ENCODE measurements at places on chromosomes 6 and 20.

DNA sequence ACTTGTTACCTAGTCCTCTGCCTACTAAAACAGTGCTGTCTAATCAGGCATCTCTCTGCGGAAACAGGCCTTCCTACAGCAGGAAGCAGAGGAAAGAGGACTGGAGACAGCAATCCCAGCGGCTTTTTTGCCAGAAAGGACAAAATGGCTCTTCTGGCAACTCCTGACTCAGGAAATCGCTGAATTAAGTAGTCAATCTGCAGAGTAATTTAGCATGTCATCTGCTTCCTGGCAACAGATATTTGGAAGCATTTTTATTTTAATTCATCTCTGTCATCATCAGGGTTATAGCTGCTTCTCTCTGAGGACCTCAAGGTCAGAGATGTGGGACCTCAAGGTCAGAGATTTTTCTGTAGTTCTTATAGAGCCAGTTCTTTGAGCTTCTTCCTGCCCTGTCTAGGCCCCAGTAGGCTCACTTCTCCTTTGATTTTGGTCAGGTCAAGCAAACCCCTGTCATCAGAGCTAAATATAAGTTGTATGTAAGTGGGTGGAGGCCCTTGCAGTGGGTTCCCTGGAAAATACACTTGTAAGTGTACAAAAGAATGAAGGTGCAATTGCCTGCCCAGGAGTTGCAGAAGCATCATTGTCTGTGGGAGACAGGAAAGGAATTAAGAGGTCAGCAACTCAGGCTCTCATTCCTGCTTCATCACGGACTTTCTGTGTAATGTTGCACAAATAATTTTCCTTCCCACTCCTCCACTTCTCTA, 229.4 kb downstream of the ALDH8A1 start:
- no peak for DNase-seq

DNA sequence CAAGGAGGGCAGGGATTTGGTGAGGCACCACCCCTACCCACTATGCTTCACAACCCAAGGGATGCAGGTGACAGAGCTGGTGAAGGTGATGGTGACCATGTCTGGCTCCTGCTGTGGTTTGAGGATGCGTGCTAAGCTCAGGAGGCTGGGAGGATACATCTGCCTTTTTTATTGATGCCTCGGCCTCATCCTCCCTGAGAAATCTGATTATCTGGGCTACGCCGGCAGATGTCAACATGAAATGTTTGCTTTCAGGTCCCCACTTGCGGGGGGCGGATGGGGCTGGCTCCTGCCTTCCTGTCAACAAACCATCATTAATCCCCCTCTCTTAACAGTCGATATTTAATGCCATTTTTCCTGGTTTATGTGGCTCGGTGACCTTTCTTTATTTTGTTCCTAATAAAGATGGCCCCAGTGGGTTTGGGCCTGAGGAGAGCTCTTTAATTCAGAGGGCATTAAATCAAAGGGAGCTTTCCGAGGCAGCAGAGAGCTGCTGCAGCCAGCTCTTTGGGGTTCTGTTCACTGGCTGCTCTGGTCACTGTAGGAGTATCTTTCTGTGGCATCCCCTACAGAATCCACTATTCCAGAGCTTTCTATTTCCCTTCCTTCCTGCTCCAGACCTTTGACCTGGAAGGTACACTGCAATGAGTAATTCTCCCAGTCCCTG, 33.5 kb upstream of the LRFN2 start:
- no peak for DNase-seq

DNA sequence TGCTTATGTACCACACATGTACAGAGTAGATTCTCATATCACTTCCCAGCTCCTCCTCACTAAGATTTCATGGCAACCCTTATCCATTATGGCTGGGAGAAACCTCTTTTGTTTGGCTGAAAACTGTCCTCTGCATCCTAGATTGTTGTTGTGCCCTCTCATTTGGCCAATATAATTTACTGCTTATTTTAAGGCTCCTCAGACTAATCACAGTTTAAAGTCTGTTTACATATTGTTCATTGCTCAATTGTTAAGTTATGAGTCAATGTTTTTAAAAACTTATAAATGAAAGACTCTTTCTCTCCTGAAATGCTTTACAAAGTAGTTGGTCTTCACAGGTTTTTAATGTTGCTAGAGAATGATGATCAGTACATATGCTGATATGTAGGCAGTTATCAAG, 57.3 kb downstream of the FAM83B start:
- no peak for DNase-seq

- DNase-seq = no peak
These were observed 69.1 kb upstream of the ADTRP start for GRCh38 chr6:11847515-11848345.

- DNase-seq = no peak
These were observed 90.0 kb upstream of the BHLHE23 start for GRCh38 chr20:63096681-63097335.

DNA sequence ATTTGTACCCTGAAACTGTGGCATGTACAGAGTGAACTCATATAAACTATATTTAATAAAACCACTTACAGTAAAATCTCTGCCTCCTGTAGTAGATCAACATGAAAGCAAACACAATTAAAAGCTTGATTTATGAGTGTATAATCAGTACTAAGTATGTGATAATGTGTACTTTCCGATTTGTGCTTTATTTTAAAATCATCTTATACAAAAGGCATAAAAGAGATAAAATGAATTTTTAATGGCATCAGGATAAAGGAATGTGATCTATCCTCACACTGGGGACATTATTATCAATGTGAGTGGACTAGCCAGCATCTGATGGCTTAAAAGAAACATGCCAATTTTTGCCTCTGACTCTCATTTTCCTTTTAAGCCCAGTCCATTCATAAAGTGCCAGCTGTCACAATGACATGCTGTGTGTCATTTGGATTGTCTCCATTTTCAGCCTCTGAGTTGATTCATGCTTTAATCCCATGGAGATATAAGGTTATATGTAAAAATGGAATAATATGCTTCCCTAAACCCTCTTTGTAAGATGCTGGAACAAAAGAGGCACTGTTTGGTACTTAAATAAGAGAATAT, 831.6 kb upstream of the EYS start:
- no peak for DNase-seq

- DNase-seq = no peak
These were observed 18.3 kb downstream of the RAET1L start for GRCh38 chr6:150006961-150007464.

DNA sequence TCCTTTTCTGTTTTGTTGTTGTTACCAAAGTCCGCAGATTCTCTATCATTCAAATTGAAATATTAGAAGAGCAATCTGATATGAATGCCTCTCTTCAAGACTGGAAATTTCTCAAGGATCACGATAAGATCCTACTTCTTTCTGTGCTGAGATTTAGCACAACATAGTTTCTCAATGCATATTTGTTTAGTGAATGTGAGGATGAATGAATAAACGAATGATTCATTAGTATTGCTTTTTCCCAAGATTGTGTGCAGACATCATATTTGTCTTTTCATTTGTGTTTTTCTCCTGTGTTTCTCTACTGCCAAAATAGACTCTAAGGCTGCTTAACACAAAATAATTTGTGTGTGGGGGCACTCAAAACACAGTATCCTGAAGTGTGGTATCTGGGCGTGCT, 862.7 kb upstream of the MAP3K7 start:
- no peak for DNase-seq

DNA sequence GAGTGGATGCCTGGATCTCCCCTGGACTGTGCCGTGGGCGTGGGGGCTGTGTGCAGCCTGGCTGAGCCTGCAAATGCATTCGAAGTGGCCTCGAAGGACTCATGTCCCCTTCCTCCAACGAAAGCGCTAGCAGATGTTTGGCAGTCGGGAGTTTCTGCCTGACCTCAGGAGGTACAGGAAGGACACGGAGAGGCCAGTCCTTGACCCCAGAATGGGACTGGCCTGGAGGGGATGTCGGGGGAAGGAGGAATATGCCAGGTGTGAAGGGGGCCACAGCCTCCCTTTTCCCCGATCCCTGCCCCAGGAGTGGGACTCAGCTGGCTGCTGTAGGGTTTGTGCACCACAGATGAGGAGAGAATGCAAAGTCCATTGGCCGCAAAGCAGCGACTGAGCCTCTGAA, 45.6 kb downstream of the APCDD1L start:
- DNase-seq = no peak

GRCh38 chr6:99310553-99310952, 38.9 kb downstream of the FAXC start:
- no peak for DNase-seq

- DNase-seq = no peak
These were observed 26.3 kb upstream of the SLC22A3 start for GRCh38 chr6:160321729-160322505.

- no peak for DNase-seq
These were observed 186.7 kb downstream of the PTPRK start for GRCh38 chr6:128333581-128334223.

DNA sequence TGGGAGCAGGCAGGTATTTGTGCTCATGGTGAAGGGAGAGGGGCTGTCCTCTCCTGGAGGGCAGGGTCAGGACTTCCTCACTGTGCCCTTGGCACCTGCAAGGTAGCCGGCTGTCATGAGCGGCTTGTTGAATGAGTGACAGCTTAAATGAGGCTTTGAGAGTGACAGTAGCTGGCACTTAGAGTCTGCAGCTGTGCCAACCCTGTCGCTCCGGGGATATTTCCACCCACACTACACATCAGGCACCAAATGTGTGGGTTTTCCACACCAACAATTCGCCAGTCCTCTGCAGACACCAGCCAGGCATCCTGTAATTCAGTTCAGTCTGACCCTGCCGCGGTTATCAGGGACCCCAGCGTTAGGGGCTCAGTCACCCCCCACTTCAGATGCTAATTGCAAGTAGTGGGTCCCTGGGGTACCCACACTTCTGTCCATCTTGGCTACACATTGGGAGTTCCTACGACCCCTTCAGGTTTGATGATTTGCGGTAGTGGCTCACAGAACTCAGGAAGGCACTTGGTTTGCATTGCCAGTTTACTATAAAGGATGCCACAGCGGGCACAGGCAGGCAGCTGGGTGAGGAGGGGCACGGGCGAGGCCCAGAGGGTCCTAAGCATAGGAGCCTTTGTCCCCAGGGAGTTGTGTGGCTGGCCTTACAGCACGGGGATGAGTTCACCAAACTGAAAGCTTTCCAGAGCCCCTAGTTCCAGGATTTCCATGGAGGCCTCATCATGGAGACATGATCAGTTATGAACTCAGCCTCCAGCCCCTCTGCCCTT, 9.1 kb downstream of the MTG2 start:
- DNase-seq = no peak

DNA sequence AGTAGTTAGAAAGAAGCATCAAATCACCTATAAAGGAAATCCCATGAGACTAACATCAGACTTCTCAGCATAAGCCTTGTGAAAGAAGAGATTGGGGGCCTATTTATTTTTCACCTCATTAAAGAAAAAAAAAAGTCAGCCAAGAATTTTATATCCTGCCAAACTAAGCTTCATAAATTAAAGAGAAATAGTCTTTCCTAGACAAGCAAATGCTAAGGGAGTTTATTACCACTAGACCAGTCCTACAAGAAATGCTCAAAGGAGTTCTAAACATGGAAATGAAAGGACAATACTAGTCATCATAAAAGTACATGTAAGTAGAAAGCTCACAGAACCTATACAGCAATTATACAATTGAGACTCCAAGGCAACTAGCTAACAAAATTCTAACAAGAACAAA, 96.5 kb upstream of the OLIG3 start:
- DNase-seq = no peak

DNA sequence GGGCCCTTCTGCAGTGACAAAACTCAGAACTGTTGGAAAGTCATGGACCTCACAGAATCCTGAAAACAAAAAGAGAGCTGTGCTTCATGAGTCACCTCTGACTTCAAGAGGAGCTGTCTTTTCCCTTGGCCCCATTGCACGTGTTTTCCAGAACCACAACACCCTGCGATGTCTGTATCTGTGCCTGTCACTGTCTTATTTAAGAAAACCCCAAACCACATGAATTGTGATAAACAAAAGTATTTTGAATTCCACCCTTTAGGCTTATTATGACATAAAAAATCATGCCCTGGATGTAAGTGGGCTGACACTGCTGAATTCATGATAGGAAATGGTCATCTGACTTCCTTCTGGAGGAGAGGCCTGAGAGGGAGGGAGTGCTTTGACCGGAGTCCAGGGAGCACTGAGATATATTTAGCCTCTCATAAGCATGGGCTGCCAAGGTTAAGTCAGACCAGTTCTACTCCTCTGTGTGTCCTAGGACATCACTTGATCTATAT, 96.4 kb upstream of the DUSP22 start:
- peak; percentile 37 for DNase-seq

DNA sequence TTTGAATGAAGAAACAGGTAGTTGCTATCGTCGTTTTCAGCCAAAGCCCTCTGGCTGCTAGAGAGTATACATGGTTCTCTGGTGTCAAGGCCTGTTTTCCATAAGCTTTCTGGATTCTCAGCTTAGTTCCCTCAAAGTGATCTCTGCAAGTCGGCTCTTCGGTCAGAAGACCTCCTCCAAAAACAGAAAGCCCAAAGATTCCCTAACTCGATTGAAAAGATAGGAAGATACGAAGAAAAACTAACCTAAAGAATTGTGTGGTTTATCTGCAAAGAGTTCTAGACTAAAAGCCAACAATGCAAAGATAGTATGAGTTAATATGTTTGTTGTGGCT, 545 bp upstream of the ASCC3 start:
- DNase-seq = no peak

DNA sequence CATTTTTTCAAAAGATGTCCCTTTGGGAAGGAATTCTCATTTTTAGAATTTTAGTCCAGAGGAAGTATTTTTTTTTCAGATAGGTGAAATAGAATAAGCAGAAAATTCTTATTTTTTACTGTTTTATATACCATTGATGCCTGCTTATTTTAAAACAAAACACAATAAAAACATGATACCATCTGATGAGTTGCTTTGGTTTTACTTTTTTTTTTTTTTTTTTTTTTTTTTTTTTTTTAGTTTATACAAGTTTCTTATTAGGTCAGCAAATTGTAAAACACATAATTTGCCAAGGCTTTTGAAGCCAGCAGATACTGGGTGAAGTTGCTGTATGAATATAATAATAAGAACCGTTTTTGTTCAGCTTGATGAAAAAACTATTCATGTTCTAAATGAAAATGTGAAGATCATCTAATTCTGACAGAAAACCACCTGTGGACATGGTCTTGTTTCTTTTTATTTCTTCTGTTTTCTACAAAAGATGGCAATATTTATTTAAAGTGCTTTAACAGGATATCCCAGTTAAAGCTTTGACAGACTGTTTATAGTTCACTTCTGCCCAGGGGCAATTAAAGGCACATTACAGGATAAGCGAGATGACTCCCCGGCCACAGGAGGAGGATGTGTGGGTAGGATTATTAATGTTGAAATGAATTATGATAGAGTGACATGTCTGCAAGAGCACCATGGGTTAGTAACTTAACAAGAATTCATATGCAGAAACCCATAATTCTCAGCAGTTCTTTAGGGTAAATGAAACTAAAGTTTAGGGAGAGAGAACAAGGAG, 31.1 kb downstream of the MYB start:
- DNase-seq = no peak

- DNase-seq = no peak
These were observed 144.7 kb upstream of the SLC22A23 start for GRCh38 chr6:3601570-3601969.

- no peak for DNase-seq
These were observed 31.4 kb downstream of the HAO1 start for GRCh38 chr20:7908905-7909304.

DNA sequence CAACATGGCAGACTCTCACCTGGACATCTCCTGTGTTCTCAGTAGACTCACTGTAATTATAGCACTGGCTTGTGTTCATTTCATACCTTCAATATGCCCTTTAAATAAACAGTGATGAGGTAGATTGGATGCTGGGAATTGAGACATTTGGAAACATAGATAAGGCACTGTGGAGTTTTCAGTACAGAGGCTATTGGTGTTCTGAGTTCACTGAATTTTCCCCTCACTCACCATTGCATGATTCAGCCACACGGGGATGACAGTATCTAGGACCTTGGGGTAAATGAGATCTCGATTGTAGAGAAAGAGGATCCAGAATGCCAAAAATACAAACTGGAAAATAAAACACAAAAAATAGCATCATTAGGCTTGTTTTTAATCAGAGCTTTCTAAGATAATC, 12.6 kb downstream of the ADTRP start:
- DNase-seq = no peak
